Stimulated activated CD4-positive, alpha-beta T cell treated with anti-CD3 and anti-CD28 coated beads, Interleukin-1b, Interleukin-23, amount 100 ng/mL, for 1 hour (primary cell): ENCODE measurements at places on chromosomes 6 and 20.

GRCh38 chr6:82437701-82438100 lies 74.1 kb downstream of the TPBG start:
- no peak for DNase-seq

DNA sequence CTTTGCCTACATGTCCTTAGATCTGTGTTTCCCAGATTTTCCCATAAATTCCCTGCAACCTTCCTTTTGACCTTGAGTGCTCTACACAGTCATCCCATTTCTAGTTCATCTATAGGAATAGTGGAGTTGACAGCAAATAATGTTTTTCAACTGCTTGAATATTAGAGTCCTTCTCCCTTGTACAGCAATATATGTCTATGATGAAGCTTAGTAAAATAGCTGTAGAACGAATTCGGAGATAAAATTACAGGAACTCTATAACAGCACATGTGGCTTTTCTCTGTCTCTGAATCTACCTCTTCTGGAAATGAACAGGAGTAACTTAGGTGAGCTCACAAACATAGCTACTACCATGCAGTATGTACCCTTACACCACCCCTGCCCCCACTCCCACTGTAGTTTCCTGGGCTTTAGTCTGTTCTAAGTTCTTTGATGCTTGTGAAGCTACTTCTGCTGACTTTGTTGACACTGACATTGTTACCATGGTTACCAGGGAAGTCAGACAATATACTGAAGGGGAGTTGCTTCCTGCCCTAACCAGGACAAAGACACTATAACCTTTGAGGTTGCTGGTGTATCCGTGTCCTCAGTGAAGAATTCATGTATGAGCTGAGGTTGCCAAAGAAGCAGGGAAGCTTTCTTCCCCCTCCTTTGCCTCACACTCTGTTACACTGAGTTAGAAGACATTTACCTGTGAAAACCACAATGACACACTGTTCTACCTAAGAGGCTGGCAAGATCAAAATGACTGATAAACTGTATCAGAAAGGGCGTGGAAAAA lies 35.8 kb upstream of the SHLD1 start:
- DNase-seq, result peak; percentile 10

DNA sequence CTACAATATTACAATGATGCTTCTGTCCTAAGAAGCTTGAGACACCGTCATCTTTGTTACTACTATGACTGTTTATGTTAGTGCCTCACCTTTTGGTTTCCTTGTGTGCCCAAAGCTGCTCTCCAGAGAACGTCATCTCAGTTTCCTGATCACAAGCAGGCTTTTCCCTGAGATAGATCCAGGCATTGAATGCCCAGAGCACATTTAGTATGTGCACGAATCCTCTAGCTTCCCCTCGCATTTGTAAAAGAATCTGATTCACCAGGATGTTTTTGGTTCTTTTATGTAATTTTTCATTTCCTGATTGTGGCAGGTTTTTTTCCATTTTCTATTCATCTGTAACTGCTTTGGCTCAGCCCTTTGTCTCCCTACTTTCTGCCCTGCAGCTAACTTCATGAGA lies 100.2 kb upstream of the TMEM181 start:
- no peak for DNase-seq

DNA sequence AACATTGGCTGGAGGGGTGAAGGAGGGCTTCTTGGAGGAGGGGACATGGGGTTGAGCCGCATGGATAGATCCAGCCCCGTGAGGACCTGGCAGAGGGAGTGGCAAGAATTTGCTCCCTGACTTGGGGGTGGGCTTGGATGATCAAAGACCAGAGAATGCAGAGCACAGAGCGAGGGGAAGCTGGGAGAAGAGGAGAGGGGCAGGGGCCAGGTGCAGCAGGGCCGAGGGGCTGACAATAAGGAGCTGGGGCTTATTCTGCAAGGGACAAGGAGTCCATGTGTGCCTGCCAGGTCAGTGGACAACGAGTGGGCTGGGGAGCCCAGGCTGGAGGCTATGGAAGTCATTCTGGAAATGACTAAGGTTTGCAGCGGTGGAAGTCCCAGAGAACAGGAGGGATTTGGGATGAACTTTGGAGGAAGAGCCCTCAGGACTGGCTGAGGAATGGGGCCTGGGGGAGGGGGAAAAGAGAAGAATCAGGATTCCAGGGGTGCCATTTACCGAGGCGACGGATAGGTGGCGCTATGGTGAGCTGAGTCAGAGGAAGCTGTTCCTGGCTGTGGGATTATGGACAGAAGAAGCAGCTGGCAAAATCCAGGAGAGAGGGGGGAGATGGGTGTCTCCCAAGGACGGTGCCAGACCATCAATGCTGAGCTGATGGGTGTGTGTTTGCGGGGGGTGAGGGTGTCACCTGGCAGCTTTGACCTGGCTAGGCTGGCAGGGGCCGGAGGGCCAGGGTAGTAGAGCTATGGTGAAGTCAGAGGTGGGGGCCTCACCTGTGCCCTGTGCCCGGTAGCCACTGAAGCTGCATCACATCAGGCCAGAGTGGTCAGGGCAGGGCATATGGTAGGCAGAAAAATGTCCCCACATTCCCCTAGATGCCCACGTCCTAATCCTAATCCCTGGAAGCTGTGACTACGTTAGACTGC lies 7.8 kb downstream of the KCNG1 start:
- DNase-seq, result no peak

GRCh38 chr6:14020551-14020950 lies 95.8 kb downstream of the RNF182 start:
- no peak for DNase-seq

DNA sequence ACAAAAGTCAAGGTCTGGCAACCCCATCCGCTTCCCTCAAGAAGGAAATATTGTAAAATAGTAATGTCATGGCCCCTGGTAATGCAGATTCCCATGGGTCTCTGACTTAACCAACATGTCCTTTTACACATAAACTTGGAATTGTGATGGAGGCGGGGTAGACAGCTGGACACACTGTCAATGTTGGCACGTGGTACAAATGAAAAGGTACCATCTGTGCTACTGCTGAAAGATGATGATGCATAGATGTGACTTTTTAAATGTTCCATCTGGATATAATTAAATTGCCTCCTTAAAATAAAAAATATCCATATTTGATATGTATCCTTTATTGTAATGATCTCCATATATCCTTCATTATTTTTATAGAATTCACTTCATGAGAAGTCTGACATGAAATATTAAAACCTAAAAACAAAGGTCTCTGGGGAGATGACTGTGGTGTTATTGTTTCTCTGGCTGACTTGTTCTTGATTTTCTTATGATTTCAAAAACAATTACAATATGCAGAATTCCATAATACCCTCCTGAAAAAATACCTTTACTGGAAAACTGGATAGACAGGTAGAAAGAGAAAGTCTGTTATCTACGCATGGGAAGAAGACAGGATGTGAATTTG lies 104.5 kb downstream of the MKKS start:
- DNase-seq, result no peak
